ENCODE measurements at places on chromosomes 3 and 15. TPM values are rescaled to one million over a fixed set of nuclear protein-coding genes. Genes with fewer than 3 reads are reported as not detected.

DNA sequence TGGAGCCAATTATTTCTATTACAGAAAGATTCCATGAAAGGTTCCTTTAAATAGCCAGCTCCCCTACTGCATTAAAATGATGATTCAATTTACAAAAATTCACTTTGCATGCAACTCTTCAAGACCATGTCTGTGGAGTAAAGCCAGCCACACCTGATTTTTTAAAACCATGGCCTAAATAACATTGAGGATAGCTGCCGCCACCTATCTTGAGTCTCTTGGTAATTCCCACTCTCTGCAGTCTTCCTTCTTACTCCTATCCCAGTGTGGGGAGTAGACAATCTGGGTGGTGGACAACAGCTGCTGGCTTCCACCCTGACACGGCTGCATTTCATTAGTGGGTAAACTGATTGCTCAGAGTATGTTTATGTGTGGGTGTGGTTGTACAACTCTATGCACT lies 10.7 kb downstream of the LRTM1 start:
- no peak for DNase-seq

DNA sequence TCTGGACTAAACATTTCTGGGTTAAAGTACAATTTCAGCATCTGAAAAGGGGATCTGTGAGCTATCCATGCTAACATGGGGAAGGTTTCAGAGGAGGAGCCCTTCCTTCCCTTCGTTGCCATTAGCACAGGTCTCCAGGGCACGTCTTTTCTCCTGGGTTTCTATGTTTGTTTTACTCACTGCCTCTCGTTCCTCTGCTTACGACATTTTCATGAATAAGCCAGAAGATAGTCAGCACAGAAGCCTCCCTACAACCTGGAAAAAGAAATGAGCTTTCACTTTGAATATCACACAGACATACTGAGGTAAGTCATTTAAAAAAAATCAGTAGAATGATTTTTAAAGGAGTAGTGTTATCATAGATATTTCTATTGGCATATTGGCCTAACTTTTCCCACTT lies 117.2 kb upstream of the KCNMB2 start:
- DNase-seq = no peak

DNA sequence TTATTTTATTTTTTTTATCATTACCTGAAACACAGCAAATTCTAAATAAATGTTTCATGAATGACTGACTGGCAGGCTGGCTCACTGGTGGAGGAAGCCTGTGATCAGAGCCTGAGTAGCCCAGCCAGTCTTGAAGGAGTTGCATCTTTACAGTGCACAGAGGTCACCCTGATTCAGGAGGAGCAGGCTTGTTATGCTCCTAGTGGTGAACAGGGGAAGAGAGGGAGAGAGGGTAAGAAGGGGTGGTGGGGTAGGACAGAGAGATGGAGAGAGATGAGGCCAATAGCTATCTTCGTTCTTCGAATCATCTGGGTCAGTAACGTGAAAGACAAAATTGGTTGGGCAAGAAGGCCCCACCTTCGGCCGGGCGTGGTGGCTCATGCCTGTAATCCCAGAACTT lies 202.6 kb upstream of the MCTP2 start:
- no peak for DNase-seq

DNA sequence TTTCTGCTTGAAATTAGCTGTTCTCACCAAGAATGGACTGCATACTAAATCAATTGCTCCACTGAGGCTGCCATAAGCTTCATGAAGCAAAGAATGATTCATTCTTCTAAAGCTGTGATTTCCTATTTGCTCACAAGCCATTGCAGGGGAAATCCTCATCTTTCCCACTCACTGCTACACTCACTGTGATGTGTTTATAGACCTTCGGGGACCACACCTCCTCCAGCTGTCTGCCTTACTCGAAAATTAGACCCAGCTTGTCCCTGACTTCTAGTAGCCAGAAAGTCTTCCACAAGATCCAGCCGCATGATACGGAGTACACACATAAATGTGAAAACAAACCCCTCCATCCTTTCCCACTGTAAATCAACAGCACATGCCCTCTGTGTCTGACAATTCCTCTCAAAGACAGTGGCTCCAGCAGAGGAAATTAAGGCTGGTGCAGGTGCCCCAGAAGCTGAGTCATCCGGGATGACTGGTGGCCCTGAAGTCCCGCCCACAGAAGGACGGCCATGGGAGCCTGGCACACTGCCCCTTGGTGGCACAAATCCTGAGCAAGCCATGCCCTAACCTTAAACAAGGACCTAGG lies 172.0 kb downstream of the STT3B start:
- no peak for DNase-seq

DNA sequence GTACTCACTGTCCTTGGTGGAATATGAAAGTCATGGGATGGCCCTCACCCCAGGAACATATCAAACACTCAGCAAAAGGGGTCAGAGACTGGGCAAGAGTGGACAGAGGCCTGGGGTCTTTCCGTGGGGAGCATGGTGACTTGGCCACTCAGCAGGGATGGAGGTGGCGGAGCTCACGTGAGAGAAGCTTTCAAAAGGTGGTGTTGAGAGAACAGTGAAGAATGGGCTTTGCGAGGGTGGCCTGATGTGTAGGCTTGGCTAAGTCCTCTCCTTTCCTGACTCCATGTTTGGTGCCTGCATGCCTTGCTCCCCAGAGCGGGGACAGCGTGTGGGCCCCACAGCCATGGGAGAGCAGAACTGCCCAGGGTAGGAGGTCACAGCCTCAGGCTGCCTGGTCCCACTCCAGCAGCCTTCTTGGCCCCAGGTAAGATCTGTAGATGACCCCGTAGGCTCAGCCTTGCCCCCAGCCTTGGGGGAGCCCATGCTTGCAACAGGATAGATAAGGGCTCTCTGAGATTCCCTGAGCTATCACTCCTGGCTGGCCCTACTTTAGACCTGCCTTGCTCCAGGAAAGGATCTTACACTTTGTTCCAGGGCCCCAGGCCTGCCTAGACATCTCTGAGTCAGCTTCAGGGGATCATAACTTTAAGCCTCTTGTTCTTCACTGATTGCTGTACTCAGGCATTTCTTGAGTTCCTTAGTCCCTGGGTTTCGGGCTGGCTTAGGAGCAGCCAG lies 17.0 kb downstream of the RPLP1 start:
- no peak for DNase-seq

GRCh38 chr15:36479200-36479896 lies 100.1 kb upstream of the CDIN1 start:
- no peak for DNase-seq

The PDIA3 gene
- total RNA-seq = 176 TPM

The LMLN gene
- 3.7 TPM for total RNA-seq

The CAPN3 gene
- 17.0 TPM for total RNA-seq

DNA sequence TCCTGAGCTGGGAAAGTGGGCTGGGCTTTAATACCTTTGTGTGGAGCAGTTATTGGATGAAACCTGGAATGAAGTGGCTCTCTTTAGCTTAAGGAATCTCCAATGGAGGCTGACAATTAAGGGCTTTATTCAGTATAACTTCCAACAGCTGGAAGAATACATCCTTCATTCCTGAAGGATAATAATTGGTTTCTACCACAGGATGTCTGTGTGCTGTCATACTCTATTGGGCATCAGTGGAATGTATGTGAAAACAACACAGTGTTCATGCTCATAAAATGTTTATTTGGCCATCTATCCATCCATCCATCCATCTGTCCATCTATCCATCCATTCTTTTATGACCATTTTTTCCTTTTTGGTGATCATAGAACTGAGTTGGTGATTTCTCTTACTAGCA lies 220.7 kb upstream of the GAP43 start:
- no peak for DNase-seq

DNA sequence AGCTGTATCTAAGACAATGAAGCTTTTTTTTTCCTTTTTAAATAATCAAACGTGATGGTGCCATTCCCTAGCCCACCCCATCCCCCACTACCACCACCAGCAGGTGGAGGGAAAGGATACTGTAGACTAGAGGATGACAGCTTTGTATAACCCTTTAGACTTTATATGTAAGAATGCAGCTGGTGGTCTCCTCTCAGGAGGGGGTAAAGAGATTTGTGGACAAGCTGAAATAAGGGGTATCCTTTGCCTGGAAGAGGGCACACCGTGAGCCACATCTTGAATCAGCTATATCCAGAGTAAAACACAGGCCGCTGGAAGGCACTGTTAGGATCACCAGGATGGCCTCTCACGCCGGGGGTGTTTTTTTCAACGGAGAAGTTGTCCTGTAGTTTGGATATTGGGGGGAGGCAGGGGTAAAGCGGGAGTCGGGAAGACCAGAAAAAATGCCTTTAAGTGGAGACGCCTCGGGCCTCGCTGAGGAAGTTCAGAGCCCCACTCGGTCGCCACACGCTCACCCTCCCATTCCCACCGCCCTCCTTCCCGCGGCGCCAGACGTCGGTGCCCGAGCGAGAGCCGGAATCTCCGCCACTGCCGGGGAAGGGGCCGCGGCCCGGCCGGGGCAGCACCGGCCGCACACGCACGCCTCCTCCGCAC lies 986 bp downstream of the KPNA4 start:
- peak; percentile 13 for DNase-seq

GRCh38 chr3:169836942-169837275 lies 24.2 kb upstream of the LRRC34 start:
- no peak for DNase-seq

GRCh38 chr3:154583086-154583634 lies 153.2 kb upstream of the GPR149 start:
- DNase-seq = no peak

DNA sequence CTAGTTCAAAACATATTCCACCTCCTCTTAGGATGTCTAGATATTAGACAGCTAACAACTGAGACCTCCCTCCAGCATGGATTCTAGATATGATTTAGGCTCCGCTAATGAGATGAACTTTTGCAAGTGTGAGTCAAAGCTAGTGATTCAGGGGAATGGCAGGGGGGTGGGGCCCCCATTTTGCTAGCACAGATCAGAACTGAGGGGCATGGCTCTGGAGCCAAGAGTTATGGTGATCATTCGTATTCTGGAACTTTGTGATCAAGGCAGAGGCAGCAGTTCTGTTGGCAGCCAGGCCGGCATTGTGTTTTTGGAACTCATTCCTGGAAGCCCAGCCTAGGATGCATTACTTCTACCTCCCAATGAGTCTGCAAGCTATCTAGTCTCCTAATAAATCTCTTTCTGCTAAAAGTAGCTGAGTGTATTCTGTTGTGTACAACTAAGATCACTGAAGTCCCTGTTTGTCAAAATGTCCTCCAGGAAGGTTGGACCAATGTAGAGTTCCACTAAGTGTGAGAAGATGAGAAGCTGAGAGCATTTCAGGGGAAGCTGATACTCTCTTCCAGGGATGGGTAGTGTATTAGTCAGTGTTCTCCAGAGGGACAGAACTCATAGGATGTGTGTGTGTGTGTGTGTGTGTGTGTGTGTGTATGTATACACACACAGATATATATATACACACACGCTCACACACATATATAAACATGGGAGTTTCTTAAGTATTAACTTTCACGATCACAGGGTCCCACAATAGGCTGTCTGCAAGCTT lies 312.7 kb downstream of the TLE3 start:
- DNase-seq = no peak

DNA sequence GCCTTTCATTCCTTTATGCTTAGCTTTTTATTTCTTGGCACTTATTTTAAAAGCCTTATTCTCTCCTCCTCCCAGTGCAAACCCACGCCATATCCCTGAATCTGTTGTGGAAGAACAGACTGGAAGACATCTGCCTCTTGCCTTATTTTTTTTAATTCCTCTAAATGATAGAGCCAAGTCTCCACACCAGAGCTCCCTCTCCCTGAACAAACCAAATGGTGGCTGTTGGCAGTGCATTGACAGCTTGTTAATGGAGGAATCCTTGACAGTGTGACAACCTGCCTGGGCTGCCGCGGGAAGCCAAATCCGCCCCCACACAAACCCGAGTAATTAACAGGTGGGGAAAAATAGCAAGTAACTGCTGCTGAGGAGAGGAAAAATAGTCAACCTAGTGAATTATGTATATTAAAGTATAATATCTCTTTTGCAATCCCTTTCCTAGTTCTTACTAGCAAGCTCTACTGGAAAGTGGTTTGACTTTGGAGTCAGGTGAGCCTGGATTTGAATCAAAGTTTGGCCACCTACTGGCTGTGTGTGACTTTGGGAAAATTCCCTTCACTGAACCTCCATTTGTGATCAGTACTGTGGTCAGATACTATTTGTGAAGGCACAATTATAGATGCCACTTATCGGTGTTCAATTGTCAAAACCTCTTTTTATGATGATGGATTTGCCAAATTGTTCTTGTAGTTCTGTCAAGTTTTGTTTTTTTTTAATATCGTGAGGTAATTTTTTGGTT lies 589.6 kb downstream of the PDCD6IP start:
- DNase-seq = no peak

Measured in T-cell (primary cell).